Effector memory CD4-positive, alpha-beta T cell (primary cell): ENCODE measurements at places on chromosomes 12 and 14.

- no peak for DNase-seq
These were observed 95.9 kb upstream of the DDHD1 start for GRCh38 chr14:53249059-53249458.

GRCh38 chr12:104866291-104866690, 91.8 kb downstream of the SLC41A2 start:
- DNase-seq, result no peak

- no peak for DNase-seq
These were observed 442.8 kb upstream of the FBXO33 start for GRCh38 chr14:39875028-39875427.

GRCh38 chr12:94676031-94676641, 25.8 kb upstream of the TMCC3 start:
- DNase-seq, result no peak

DNA sequence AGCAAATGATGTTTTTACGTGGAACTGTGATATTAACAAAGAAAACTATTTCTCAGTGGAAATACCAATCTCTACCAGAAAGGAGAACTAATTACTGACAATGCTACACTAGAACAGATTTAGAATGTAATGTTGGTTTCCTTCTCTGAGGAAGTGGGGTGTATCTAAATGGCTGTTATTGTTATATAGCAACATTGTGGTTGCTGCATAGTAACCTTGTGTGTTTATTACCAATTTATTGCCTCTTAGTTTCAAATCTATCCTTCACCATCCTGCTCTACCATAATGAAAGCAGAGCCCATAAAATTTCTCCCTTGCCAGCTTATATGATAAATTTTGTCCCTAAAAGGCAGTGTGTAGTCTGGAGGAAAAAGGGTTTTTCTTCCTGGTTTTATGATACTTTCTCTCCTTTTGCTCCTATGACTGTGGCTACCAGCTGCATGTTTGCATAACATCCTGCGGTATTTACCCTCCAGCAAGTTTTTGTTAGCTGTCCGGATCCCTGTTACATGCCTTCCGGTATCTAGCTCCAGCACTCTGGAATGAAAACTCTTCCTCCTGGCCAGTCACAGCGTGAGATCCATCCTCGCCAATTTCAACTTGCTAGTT, 5.7 kb upstream of the KLRK1 start:
- DNase-seq, result no peak

- no peak for DNase-seq
These were observed 63.6 kb upstream of the PWP1 start for GRCh38 chr12:107622001-107622400.

GRCh38 chr14:100132161-100132902, 27.1 kb downstream of the DEGS2 start:
- no peak for DNase-seq

GRCh38 chr14:58598804-58599525, 38.8 kb upstream of the DACT1 start:
- no peak for DNase-seq

- DNase-seq, result no peak
These were observed 39.7 kb upstream of the FOS start for GRCh38 chr14:75238756-75239455.

DNA sequence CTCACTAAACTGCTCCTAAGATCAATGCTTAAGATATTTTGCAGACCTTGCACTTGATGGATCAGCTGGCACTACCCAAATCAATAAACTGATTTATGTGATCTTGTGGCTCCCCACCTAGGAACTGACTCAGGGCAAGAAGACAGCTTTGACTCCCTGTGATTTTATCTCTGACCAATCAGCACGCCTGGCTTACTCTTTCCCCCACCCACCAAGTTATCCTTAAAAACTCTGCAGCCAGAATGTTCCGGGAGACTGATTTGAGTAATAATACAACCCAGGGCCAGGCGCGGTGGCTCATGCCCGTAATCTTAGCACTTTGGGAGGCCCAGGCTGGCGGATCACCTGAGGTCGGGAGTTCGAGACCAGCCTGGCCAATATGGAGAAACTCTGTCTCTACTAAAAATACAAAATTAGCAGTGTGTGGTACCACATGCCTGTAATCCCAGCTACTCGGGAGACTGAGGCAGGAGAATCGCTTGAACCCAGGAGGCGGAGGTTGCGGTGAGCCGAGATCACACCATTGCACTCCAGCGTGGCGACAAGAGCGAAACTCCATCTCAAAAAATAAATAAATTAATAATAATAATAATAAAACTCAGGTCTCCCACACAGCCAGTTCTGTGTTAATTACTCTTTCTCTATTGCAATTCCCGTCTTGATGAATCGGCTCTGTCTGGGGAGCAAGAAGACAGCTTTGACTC, 12.0 kb downstream of the MORN3 start:
- no peak for DNase-seq

DNA sequence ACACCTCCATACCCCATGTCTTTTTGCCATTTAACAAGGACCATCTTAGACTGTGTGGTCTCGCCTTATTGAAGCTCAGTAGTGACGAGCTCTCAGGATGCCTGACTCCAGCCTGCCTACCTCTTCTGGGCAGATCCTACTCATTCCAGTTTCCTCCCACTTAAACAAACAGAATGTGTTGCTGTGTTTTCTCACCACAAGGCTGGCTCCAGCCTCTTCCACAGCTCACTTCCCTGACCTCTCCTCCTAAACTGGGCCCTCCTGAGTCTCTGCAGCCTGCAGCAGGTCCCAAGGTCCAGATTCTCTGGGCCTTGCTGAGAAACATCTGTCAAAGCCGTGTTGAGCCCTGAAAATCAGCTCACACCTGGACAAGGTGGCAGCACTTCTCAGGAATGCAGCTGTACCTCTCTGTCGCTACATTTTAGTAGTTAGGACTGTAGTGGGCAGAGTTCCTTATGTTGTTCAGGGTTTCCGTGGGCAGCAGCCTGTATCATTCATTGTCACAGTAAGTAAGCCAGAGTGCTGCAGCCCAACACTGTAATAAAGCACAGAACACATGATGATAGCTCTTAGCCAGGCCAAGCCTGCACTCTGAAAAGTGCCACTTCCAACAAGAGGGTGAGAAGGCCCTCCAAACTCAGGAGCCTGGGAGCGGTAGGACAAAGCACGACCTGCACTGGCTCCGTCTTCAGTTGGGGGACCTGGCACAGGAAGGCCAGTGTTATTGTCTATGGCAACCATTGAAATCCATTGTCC, 68.5 kb downstream of the NKX2-1 start:
- no peak for DNase-seq

DNA sequence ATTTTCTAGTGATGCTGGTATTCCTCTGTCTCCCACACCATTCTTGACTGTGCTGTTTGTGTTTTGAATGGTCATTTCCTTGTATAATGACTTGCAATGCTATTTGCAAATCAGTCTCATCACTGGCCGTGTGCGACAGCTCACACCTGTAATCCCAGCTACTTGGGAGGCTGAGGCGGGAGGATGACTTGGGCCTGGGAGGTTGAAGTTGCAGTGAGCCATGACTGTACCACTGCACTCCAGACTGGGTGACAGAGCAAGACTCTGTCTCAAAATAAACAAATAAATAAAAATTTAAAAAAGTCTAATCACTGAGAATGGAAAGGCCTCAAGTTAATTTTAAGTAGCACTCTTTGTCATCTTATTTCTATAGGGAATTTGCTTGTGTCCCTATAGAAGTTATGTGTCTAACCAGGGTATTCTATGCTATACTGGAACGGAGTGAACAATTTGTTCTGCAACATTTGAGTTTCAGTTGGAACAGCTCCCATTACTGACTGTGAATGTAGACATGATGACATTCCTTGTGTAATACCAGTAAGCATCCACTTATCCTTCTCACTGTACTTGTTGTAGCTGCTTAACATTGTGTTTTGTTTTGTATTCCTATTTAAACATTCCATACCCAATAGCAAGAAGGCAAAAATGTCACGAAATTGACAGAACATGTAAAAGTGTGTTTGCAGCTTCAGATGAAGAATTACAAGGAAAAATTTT, 126.3 kb downstream of the MGST1 start:
- DNase-seq, result no peak

DNA sequence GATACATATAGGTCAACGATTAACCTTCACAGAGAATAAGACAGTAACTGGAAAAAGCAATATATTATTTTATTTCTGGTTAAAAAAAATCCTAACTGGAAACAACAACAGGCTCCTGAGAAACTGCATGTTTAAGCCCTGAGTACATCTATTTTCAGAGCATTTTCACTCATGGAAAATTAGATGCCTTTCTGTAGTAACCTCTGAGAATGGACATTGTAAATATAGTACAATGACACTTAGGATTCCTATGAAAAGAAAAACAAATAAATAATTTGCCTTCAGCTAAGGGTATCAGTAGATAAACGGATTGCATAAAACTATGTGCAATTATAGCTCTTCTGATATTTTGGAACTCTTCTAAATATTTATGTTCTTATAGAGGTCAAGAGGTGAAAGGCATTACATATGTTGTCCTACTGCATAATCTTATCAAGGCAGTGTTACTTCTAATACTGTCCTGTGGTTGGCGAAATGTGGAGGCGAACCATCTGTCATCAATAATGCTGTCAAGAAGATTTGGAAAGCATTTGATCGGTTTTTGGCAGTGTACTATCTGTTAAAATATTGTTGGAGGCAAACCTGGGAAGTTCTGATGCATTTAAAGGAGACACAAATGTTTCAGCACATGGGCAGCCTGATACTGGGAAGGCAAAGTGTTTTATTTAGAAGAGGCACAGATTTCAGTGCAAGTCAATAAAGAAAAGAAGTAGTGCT, 381.8 kb downstream of the BTG1 start:
- no peak for DNase-seq

DNA sequence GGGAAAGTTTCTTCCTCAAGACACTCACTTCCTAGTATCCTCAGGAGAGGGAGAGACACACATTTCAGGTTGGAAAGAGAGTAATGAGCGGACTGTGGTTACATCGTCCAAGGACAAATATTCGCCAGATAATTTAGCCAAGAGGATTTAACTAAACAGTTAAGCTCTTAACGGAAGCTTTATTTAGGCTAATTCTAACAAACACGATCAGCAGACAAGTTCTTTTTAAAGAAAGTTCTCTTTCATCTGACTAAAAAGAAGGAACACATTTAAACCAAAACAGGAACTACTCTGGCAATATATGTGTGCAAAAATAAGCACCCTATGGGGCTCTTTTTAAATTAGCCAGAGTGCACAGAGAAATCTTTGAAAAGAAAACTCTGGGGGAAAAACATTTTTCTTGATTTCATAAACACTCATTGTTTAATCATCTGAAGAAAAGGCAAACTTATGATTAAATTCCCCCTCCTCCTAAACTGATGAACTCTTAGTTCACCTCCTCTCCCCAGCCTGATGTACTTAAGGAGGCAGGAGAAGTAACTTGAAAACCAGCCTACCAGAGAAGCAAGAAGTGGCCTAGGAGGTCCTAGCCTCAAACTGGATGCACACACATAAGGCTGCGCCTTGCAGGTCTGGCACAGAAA, 13.3 kb upstream of the BTG1 start:
- DNase-seq, result no peak

DNA sequence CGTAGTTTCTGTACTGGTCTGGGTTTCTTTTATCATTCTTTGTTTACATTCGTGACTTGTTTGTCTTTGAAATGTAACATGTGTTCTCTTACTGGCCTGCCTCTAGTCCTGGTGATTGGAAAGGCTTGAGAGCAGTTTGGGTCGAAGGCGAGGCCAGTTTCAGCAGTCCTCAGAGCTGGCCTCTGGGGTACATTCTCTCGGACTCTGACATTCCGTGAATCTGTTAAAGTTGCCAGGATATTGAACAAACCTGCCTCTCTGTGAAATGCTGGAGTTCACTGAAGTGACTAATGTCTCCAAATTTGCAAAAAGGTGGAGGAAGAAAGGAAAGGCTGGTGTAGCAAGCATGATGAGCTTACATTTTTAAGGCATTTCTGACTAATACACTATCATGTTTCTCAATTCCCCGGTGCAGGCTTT, 1.5 kb downstream of the PLEKHA5 start:
- no peak for DNase-seq

DNA sequence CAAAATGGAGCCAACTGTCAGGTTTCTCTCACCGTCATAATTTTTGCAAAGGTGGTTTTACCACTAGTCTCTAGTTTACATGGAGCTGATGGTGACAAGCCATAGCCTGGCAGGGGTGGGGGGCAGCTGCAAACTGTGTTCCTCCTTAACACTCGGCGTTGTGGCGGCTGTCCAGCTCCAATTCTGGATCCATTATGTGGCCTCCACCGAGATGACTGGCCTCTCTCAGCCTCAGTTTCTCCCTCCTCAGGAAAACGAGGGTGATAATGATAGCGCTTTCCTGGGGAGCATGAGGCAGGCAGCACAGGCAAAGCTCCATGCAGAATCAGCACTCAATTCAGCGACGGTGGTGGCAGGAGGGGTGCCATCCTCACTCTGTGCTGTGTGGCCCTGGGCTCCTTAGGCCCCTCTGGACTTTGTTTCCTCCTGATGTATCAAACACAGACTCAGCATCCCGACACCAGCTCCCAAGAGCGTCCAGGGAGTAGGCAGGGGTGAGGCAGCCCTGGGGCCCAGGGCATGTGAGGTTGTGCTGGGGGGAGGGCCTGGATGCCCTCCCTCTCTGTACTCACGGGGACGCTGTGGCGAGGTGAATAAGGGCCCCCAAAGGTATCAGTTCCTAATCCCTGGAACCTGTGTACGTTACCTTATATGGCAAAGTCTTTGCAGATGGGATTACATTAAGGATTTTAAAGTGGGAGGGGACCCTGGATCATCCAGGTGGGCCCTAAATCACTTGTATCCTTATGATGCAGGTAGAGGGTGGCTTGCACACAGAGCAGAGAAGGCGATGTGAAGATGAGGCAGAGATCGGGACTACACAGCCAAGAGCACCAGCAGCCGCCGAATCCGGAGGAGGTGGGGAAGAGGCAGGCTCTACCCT, 46.8 kb upstream of the EIF5 start:
- no peak for DNase-seq

GRCh38 chr12:104562763-104563162, 106.0 kb downstream of the CHST11 start:
- DNase-seq, result no peak

- DNase-seq, result no peak
These were observed 69.5 kb downstream of the CLMN start for GRCh38 chr14:95250140-95250769.

- no peak for DNase-seq
These were observed 55.5 kb downstream of the KCNA5 start for GRCh38 chr12:5099136-5099535.

GRCh38 chr12:64616201-64616600, 5.9 kb downstream of the RASSF3 start:
- no peak for DNase-seq

- DNase-seq, result no peak
These were observed 435.0 kb downstream of the NRXN3 start for GRCh38 chr14:78605025-78605762.

DNA sequence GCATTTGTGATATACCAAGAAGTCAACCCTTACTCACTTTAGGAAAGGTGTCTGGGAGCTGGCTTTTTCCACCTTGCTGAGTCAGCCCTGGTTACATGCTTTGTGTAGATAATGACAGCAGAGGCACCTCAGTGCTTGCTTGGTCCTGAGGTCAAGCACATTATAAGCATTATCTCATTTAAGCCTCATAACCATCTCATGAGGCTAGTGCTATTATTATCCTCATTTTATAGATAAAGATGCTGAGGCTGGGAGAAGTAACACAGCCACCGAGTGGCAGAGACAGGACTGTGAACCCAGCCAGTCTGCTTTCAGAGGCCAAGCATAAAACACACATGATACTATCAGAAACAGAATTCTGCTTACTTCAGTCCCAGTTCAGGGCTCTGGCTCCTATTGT, 29.4 kb downstream of the MAX start:
- DNase-seq, result no peak

GRCh38 chr14:65377576-65377975, 35.0 kb upstream of the FUT8 start:
- no peak for DNase-seq

GRCh38 chr14:100472094-100472455, 115.1 kb downstream of the BEGAIN start:
- no peak for DNase-seq

GRCh38 chr14:30500222-30500621, 58.7 kb upstream of the G2E3 start:
- no peak for DNase-seq
